ENCODE measurements at places on chromosomes 1 and 21.

- DNase-seq, result no peak
Observed at GRCh38 chr1:231893400-231894102, 267.0 kb downstream of the DISC1 start.

- DNase-seq, result no peak
Observed at GRCh38 chr1:25245809-25246599, 1.2 kb downstream of the RSRP1 start.

DNA sequence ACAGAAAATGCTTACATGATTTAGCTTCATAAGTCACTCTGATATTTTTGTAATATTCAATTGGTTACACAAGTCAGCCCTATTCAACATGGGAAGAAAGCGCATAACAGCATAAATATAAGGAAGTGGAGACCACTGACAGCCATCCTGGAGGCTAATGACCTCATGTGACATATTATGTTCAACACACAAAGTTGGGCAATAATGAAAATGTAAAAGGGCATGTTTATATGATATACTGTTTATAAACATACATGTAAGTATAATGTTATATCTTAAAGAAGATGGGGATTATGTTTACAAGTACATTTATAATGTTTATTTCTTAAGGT, 30.2 kb downstream of the EVI5 start:
- no peak for DNase-seq

DNA sequence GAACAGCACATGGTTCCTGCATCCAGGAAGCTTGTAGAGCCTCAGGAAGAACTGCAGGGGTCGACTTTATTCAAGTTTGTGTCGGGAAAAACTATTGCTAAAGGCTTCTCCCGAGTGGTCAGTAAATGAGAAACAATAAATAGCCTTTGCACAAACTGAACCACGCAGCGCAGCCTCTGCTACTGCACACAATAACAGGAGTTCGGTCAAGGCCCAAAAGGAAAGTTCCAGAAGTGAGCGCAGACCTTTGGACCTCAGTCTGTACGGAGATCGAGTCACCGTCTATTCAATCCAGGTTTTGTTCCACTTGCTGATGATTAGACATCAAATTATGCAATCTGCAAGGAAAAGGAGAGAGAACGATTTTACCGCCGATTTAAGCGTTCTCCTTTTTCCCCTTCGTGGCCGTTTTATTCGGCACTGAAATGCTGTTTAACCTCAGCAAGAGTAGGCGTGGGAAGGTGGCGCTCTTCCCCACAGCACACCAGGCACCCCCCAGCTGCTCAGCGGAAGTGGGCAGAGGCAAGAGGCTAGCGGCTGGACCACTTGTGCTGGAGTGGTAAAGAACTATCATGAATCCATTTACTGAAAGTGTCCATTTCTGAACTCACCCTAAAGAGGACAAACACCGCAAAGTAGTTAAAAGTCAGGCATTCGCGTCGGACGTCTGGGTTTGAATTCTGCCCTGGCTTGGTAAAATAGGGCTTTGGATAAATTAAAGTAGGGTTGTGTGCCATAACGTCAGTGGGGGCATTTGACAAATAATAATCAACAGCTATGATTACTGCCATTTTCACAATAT, 6.1 kb upstream of the LHX8 start:
- no peak for DNase-seq

GRCh38 chr1:161962091-161962887, 61.4 kb downstream of the OLFML2B start:
- DNase-seq, result no peak

GRCh38 chr1:108200687-108201051, 526 bp upstream of the SLC25A24 start:
- peak; percentile 16 for DNase-seq
